ACHN (cell line): ENCODE measurements at places on chromosomes 5 and 9.
A peak's percentile ranks its signal among the peaks of the same experiment; 100 is the strongest.

DNA sequence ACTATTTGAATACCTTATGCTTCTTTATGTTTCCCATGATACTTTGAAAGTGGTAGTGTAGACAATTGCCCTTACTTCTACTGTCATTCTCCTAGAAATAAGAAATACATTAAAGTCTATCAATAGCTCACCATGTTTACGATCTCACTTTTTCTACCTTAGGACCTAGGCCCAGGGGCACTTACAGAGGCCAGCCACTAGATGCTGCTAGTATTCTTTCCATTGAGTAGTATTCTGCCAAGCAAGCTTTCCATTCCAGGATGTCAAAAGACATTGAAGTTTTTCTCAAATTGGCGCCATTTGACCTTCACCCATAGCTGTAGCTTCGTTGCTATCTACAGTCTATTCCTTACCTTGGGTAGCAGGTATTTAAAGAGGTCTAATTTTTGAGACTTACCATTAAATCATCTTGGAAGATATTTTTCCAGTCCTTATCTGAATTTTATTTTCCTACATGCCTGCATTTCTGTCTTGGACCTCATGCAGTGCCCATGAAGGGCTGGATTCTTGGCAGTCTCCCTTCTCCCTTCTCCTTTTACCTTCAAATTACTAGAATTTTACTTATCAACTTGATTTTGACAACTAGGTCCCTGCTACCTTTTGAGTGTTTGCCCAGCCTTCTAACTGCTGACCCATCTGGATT, 246.0 kb upstream of the NUDT12 start:
- DNase-seq = peak; percentile 59

- DNase-seq = no peak
Observed at GRCh38 chr9:133258061-133259015, 16.7 kb downstream of the ABO start.

DNA sequence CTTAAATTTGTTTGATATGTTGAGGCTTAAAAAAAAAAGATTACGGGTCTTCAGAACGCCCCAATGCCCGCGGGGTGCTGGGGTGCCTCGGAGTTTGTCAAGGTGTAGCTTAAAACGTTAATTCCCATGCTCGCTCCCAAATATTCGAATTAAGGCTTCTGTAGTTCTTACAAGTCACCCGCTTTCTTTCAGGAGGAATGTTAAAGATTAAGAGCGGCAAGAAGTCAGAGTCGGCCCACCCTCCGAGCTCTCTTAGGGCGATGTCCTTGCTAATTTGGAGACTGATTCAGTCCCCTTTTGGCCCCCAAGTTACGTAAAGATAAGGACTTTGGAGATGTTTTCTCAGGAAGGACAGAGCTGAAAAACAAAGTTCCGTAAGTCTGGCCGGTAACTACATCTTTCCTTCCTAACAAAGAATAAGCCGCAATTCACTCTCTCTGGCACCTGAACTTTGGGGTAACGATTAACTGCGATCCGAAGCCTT, 746 bp upstream of the NPM1 start:
- DNase-seq = no peak

GRCh38 chr5:95959888-95960666, 1.6 kb downstream of the ELL2 start:
- DNase-seq = peak; percentile 32

- no peak for DNase-seq
Observed at GRCh38 chr9:120866651-120867050, 10.3 kb downstream of the PHF19 start.

- DNase-seq = peak; percentile 87
Observed at GRCh38 chr5:168268949-168269936, 22.2 kb upstream of the WWC1 start.

DNA sequence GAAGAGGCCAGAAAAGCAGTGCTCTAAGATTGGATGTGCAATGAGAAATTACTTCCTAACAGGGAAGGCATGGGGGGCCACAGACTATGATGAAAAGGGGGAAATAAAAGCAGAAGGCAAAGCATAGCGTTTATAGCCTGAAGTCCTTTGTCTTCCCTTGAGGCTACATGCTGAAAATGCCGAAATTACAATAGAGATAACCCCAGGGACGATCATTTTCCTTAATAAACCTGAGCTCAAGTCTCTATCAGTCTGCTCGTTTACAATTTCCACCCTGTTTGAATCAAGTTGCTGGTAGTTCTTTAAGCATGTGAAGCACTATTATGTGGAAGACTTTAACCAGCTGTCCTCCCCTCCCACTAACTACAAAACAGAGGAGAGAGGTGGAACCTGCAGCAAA, 60.4 kb downstream of the FREM1 start:
- DNase-seq = no peak

DNA sequence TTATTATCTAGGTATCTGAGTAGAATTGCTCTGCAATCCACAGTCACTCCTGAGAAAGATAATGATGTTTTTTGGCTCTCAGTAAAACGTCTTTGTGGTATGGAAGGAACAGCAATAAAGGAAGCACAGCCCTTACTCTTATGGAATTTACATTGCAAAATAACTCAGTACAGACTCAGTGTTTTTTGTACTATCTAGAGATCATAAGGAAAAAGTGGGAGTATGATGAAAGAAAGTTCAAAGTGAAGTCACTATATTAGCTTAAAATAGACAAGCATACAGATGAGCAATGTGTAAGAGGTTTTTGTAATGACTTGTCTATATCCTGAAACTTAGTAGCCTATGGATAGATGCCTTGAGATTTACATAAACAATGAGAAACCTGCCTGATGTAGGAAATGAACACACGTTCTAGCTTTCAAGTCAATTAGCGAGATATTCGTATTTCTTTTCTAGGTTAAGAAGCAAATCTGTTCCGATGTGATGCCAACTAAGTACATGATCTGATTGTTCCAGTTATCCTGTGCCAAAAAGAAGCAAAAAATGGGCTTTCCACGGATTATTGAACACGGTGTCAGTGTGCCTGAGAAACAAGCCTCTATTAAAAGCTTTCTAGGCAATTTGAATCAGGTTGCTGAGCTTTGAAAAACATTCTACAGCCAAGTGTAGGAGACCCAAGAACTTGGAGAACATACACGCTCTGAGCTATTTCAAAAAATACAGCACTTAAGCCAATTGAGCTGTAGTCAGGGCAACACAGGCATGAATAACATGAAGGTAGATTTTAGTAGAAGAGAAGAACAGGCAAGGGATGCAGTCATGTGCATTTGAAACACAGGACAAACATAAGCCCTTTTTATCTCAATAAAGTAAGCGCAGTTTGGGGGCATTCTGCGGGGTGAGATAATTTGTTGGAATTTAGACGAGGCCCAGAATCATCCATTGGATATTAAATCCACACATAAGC, 86.3 kb upstream of the TAF11L2 start:
- DNase-seq = no peak

DNA sequence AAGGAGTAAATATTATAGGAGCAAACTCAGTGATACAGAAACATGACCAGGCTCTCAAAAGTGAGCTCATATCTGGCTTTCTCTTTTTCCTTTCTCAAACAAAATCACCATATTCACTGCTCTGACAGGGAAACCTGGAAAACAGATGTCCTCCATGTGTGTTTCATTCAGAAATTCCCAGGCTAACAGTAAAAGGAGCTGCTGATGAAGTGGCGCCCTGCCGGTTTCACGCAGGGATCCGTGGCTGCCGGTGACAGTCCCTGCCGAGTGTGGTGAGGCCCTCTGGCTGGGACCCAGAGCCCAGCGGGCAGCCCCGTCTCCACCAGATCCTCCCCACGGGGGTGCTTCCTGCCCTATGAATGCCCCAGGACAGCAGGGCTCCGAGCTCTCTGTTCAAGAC, 208.1 kb downstream of the GNA14 start:
- DNase-seq = no peak

DNA sequence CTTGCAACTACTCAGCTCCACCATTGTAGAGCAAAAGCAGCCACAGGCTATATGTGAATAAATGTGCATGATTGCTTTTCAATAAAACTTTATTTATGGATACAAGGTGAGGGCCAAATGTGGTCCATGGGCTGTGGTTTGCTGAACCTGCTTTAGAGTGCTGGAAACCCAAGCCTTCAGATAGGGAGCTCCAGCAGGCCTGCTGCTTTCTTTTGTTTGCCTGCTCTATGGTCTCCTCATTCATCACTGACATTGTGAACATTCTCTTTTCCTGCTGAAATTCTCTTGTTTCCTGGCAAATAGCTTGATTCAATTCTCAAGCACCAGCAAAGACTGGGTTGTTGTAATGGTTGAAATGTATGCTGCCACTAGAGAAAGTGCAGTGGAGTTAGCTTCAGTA, 26.0 kb downstream of the EGFLAM start:
- no peak for DNase-seq
